ENCODE measurements at places on chromosomes 12 and 14. TPM values are rescaled to one million over a fixed set of nuclear protein-coding genes. Genes with fewer than 3 reads are reported as not detected.

GRCh38 chr12:67052981-67053380 is 216.2 kb upstream of the CAND1 start:
- DNase-seq, result no peak

DNA sequence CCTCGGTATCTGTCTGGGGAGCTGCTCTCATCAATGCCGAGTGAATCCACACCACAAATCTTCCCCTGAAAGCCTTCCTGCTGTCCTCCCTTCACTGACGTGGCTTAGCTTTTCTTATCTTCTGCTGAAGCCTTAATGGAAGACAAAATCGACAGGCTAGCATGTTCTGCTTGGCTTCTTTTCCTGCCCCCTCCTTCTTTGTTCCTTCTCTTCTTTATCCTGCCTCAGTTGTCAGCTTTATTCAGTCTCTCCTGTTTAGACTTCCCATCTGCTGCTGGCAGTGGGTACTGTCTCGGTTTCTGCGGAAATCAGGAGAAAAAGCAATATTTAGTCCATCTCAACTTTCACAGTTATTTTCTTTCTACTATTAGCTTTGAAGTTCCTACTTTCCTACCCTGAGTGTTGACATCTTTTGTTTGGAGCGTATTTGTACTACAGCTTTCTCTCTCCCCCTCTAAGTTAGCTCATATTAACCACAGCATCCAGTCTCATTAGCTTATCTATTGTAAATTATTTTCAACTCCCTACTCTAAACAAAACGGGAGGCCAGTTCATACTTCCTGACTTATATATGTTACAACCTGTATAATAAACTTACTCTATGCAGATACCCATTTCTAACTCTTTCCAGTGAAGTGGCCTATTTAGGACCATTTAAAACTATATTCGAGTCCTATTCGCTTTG is 226.0 kb downstream of the DACT1 start:
- no peak for DNase-seq

GRCh38 chr12:15525441-15525840 is 203.1 kb downstream of the PTPRO start:
- DNase-seq, result no peak

TAS2R20 gene
- total RNA-seq, result 2.1 TPM

- no peak for DNase-seq
These were observed 32.9 kb downstream of the ZFYVE21 start for GRCh38 chr14:103748534-103748857.

- no peak for DNase-seq
These were observed 245.5 kb downstream of the PHLDA1 start for GRCh38 chr12:75786070-75786469.

KRT85 gene
- not detected for total RNA-seq

EXOC3L4 gene
- total RNA-seq, result not detected

GRCh38 chr12:78229591-78230101 is 399.0 kb downstream of the NAV3 start:
- no peak for DNase-seq
